Activated B cell treated with CpG ODN at 0.5 μM for 24 hours (primary cell): ENCODE measurements at places on chromosomes 7 and 10. TPM values are rescaled to one million over a fixed set of nuclear protein-coding genes. Genes with fewer than 3 reads are reported as not detected.
A peak's percentile ranks its signal among the peaks of the same experiment; 100 is the strongest.

DNA sequence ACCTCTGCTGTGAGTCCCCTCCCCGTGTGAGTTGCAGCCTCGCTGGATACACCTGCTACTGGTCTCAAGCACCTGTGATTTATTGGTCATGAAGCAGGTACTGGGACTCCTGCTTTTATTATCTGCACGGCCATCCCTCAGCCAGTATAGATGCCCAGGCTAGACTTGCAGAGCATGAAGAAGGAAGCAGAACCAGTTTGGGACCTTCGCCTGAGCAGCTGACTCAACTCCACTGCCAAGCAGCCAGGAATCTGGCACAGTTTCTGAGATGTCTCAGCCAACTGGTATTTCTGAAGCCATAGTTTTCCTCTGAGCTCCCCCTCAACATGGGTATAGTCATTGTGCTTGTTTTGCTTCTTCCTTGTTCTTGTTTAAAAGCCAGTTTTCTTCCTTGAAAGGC is 28.0 kb upstream of the SLC39A12 start:
- no peak for DNase-seq

- no peak for DNase-seq
These were observed 100.3 kb upstream of the CPXM2 start for GRCh38 chr10:123991611-123992570.

DNA sequence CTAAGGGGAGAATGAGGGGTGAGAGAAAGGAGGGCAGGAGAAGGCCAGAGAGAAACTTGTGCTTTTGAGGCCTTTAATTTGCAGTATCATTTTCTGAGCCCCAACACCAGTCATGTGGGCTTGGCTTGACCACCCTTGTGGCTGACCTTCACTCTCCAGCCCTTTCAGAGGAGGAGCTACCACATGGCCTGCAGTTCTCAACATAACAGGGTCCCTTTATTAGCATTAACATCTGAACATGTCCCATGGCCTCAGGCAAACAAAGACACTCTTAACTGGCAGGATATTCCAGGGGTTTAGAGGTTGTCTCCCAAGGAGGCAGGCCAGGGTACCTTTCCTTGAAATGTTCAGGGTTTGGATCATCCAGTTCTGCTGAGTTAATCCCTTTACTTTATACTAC is 6.7 kb downstream of the ZNF713 start:
- no peak for DNase-seq

- DNase-seq = no peak
These were observed 86.8 kb downstream of the SEMA3C start for GRCh38 chr7:80832006-80832405.

GRCh38 chr10:132430231-132430743 is 33.3 kb downstream of the PWWP2B start:
- DNase-seq = no peak

Gene GTF2IRD1
- 0.67 and 1.6 TPM in 2 replicates for total RNA-seq

GRCh38 chr7:42445691-42446090 is 208.7 kb upstream of the GLI3 start:
- DNase-seq = no peak

DNA sequence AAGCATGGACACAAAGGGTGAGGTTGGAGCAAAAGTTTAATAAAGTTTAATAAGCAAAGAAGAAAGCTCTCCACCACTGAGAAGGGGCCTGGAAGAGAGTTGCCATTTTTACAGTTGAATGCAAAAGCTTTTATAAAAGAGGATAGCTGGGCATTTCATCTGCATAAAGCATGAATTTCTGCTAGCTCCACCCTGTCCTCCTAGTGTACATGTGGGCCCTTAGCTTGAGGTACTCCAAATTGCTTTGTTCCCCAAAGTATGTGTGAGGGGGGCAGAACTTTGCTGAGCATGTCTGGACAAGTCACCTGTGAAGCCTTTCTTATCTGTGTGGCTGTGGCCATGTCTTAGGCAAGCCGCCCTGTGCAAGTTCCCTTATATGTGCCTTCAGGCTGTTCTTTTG is 22.6 kb upstream of the CROT start:
- DNase-seq = no peak

DNA sequence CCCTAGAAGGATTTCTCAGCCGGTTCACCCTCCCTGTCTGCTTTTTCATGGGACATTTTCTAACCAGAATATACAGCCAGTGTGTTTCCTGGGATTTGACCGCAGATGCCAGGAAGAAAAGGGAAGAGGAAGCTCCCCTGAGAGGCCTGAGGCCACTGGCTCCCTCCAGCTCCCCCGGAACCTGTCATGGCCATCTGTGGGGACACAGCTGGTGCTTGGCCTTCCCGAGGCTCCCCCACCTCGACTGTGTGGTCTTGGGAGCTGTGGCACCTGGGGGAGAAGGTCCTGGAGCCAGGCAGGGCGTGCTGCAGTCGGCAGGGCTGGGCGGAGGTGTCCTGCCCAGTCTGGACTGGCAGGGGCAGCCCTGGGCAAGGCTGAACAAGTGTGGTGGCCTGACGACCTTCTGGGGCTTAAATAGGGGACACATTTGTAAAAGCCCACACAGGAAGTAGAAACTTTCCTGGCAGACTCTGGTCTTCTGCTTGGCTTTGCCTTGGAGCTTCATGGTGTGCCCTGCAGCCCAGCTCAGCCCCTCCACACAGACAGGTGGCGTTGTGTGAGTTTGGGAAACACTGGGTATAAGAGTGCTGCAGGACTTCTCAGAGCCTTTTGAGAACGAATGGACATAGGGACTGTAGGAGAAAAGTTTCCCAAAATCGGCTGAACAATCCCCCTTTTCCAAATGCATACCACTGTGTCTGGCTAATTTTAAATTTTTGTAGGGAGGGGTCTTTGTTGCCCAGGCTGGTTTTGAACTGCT is 6.8 kb downstream of the BRI3 start:
- no peak for DNase-seq

- no peak for DNase-seq
These were observed 361.6 kb upstream of the GRM3 start for GRCh38 chr7:86282014-86282682.

DNA sequence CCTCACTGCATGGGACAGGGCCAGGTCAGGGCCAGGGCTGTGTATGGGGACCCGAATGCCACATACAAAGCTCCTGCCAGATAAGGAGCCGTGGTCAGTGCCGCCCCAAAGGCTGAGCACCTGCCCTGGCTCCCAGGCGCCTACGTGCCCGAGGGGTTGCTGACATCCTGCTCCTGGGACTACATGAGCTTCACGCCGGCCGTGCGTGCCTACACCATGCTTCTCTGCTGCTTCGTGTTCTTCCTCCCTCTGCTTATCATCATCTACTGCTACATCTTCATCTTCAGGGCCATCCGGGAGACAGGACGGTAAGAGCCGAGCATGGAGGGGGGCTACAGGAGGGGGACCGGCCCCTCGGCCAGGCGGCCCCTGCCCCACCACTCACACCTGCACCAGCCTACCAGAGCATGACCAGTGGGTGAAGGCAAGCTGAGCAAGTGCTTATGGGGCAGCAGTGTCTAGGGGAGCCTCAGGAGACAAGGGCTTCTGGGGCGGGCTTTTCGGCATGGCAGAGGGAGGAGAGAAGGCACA is 4.9 kb downstream of the OPN4 start:
- DNase-seq = no peak

Gene IL15RA
- total RNA-seq = 19.1 and 19.8 TPM in 2 replicates

Gene ZNF117
- 10.1 and 12.8 TPM in 2 replicates for total RNA-seq

Gene TACR2
- total RNA-seq = not detected in 2 replicates

DNA sequence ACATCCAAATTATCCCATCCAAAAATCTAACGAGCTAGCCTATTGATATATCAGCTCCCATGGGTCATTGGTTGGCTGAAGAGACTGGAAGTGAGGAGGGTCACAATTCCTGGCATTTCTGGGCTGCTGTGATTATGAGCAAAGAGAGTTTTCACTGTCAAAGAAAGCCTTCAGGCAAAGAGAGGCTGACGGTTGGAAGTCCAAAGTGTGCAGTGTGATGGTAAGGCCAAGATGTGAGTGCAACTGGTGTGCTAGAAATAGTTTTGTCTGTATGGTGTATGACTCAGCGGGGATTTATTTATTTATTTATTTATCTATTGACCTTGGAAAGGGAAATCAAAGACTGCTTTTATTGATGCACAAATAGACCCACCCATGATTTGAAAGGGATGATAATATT is 75.0 kb downstream of the AASS start:
- no peak for DNase-seq

Gene MMRN2
- 0.27 and 0.29 TPM in 2 replicates for total RNA-seq

- DNase-seq = no peak
These were observed 27.7 kb downstream of the SLC29A3 start for GRCh38 chr10:71346731-71347130.

DNA sequence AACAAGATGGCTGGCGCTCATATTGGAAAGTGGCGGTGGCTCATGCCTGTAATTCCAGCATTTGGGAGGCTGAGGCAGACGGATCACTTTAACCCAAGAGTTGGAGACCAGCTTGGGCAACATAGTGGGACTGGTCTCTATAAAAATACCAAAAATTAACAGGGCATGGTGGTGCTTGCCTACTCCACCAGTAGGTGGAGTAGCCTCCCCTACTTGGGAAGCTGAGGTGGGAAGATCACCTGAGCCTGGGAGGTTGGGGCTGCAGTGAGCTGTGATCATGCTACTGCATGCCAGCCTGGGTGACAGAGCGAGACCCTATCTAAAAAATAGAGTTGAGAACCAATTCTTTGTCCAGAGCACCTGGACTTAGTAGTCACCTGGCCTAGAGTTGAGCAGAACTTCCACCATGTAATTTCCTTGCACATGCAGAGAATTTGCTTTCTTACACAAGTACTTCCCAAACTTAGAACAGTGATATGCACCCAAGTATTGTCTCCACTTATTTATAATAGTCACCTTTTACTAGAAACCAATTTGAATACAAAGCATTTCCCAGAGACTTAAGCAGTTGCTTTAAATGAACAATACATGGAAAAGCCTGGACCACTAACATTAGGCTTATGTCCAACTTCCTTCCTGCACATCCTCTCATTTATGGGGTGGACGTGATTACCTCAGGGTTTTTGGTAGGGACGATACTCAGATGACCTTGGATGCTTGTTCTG is 15.9 kb downstream of the LAMB4 start:
- DNase-seq = no peak

Gene NEUROG3
- 0.38 and 0.66 TPM in 2 replicates for total RNA-seq

DNA sequence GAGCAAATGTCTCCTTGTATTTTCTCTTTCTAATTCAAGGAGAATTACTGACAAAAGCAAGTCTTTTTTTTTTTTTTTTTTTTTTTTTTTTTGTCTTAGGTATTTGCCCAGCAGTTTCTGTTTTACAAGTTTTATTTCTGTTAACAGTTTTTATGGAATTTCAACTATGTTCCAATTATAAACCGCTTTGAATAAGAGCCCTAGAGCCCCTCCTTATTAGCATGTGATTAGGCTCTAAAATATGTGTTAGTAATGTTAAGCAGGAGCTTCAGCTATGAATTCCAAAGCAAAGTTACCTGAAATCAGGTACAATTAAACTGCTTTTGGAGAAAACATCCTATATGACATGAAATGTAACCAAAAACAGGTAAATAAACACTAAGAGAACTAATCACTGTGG is 997.0 kb upstream of the POT1 start:
- DNase-seq = no peak

- DNase-seq = peak; percentile 32
These were observed 2.3 kb downstream of the DNTT start for GRCh38 chr10:96306516-96306915.

- DNase-seq = no peak
These were observed 192.5 kb downstream of the EBF3 start for GRCh38 chr10:129771576-129771975.

DNA sequence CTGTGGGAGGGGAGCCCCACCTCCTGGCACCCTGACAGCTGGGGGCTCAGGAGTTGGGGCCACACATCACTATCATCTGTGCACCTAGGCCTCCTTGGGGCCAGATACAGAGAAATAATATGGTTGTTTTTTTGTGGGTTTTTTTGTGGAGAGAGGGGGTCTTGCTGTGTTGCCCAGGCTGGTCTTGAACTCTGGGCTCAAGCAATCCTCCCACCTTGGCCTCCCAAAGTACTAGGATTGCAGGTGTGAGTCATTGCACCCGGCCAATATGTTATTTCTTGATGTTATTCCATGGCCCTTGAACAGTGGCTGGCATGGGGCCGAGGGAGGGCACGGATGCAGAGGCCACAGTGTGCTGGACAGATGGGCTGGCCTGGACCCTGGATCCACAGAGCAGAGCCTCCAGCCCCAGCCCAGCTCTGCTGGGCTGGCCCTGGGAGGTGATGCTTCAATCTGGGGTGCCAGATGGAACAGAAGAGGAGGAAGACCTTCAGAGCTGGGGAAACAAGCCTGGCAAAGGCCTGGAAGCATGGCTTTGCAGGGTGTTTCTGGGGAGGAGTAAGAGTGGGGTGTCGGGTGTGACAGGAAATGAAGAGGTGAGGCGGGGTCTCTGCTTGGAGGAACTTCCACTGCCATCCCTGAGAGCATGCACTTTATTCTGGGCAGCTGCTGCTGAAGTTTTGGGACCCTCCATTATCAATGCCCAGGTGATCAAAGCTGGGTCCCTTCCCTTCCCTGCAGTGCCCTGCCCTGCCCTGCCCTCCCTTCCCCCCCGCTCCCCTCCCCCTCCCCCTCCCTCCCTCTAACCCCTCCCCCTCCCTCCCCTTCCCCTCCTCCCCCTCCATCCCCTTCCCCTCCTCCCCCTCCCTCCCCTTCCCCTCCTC is 3.7 kb upstream of the FZD9 start:
- DNase-seq = no peak

Gene TMEM196
- total RNA-seq = not detected in 2 replicates

DNA sequence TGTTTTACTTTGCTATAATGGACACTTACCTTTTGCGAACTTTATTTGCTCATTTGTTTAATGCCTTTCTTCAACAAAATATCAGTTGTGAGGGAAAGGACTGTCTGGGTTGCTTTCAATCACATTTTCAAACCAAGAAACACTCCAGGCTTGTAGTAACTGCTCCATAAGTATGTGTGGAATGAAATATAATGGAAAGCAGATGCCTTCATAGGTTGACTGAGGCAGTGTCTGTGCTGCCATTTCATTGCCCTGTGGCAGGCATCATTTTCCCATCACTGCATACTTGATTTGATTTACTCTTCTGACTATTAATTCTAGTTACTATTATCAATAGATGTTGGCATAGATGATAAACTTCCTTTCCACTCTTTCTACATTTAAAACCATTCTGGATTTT is 762.3 kb downstream of the CNTNAP2 start:
- no peak for DNase-seq

Gene EN2
- not detected in 2 replicates for total RNA-seq

DNA sequence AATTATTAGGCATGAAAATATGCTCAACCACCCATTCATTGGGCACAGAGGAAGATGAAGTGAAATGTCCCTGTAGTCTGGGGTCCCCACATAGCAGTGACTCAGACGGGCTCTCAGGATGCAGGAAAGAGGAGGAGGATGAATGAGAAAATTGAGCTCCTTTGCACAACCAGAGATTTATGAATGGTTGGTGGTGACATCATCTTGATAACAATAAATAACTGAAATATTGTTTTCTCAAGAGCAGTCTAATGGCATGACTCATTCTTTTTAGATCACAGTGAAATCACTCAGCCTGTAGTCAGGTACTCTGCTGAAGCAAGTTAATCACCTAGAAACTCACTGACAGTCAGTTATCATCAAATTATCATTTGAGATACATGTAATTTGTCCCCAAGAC is 254.1 kb downstream of the RELN start:
- no peak for DNase-seq

Gene LRRD1
- not detected in 2 replicates for total RNA-seq

Gene ITGA8
- not detected in 2 replicates for total RNA-seq
